ENCODE measurements at places on chromosomes 4 and X.

GRCh38 chrX:46333550-46333949 lies 211.7 kb downstream of the ZNF674 start:
- no peak for DNase-seq

DNA sequence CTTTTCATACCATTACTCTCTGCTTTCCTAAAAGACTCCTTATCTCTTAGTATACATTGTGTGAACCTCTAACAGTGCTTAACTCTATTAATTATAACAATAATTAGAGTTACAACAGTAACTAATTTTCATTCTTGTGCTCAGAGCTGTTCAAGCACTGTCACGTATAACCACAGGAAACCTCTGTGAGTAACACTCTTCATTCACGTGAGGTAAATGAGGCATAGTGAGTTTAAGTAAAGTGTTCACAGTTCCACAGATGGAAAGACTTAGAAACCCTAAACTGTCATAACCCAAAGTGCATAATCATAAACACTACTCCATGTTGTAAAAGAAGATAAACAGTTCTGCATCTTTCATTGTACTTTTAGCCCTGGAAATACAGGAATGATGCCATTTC lies 222.4 kb downstream of the CCSER1 start:
- no peak for DNase-seq

DNA sequence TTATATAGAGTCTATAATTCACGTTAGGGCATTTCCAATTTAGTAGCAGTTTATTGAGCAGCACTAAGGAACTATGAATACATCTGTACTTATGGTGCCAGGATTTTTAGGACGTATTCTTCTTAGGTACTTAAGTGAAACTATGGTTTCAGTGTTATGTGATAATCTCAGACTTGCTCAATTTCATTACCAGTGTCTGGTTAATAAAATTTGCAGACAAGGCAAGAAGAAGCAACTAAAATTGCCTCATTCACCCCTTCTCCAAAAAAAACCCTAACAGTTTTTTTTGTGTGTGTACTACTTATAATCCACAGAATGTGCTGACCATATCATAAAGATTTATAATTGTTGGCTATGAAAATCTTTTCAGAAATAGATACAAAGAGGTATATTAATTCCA lies 6.0 kb upstream of the CXCL10 start:
- DNase-seq: no peak

GRCh38 chr4:40340030-40340429 lies 4.9 kb downstream of the CHRNA9 start:
- DNase-seq: no peak

DNA sequence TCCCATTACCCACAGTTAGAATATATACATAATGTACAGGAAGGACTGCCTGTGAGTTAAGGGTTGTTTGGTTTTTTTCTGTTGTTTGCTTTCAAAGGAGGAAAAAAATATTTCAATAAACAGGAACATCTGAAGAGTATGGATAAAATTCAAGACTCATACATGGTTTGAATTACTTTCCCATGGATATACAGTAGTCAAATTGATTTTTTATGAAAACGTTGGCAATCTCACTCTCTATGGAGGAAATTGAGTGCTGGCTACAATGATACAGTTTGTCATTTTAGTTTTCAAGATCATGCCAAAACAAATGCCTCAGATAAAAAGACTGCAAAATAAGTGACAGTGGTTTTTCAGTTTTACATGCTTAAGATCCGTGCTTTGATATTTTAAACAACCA lies 116.6 kb downstream of the SH3RF1 start:
- DNase-seq: no peak

DNA sequence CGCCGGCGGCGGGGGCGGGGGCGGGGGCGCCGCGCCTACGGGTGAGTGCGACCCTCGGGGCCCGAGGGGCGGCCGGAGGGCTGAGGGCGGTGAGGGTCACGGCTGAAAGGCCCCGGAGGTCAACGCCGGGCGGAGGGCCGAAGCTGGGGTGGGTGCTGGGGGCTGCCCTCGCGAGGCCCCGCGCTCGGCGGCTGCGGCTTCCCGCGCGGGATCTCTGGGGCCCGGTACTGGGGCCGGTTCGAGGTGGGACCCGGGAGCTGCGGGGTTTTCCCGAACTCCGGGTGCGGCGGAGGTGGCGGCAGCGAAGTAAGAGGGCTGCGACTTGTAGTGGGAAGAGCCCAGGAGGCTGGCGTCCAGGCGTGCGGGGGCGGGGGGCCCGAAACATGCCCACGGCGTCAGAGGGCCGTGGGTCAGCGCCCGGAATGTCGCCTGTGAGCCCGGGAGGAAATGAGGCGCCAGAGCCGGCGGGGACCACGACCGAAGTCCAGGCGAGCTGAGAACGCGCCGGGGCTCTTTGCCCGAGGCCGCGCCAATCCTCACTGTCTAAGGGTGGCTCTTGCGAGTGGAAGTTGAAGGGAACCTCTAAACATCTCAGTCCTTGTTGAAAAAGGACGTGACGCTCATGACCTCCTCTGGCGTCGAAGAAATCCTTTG lies 407 bp downstream of the IL13RA1 start:
- no peak for DNase-seq

DNA sequence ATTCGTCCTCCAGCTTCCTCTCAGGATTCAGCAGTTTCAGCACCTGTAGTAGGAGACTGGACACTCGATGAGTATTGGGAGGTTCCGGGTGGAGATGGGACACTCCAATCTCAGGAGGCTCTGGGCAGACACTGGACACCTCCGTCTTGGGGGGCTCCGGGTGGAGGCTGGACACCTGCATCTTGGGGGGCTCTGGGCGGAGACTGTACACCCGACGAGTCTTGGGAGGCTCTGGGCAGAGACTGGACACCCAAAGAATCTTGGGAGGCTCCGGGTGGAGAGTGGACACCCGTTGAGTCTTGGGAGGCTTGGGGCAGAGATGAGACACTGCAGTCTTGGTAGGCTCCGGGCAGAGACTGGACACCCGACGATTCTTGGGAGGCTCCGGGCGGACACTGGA lies 28.7 kb upstream of the LANCL3 start:
- no peak for DNase-seq

DNA sequence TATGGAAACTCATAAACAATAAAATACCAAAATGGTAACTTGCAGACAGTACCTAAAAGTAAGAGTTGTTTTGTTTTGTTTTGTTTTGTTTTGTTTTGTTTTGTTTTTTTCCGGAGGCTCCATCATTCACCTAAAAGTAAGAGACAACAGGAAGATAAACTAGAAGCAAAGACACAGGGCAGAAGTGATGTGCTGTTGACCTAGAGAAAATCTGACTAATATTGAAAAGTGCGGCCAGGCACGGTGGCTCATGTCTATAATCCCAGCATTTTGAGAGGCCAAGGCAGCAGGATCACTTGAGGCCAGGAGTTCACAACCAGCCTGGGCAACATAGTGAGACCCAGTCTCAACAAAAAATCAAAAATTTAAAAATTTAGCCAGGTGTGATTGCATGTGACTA lies 5.6 kb upstream of the CENPC start:
- DNase-seq: no peak

- DNase-seq: no peak
These were observed 33.2 kb upstream of the TBC1D14 start for GRCh38 chr4:6876440-6876839.

DNA sequence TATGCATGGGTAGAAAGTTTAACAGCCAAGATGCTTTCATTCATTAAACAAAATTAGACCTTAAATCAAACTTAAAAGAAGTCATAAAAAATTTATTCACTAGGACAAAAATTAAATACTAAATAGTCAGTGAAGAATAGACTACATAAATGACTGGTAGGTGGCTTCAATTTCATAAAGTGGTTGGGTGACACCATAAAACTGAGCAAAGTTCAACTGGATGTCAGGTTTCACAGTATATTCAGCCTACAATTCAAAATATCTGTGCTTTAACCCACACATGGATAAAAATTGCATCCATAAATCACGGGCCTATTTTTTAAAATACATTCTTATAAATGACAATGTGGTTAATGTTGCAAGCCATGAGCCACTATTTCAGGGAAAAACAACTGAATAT lies 582.3 kb downstream of the IL15 start:
- no peak for DNase-seq

GRCh38 chr4:83356899-83357661 lies 22.4 kb upstream of the HPSE start:
- no peak for DNase-seq

DNA sequence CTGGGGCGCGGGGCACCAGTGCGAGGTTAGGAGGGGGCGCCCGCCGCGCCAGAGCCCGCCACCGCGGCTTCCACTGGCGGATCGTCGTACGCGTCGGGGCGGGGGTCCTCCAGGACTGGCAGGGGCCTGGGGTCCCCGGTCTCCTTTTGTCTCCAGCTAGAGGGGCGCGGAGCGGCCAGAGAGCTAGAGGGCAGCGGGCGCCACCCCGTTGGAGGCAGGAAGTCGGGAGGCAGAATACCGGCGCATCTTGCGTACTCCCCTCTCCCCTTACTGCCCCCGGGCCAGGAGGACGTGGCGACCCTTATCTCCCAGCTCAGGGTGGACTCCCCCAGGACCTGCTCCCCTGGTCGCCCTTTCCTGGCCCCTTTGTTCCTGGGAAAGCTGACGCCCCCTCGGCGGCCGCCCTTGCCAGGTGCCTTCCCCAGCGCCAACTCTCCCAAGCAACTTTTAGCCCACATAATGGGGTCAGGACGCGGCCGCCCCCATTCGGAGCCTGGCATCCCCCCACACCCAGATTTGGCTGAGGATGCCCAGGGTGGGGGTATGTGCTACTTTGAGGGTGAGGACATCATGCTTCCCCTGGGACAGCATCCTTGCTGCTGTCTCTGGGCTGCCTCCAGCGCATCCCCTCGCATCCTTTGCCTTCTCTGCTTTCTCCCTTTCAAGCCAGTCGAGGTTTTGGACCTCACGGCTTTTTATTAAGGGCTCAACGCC lies 933 bp downstream of the CNKSR2 start:
- peak; percentile 0 for DNase-seq

DNA sequence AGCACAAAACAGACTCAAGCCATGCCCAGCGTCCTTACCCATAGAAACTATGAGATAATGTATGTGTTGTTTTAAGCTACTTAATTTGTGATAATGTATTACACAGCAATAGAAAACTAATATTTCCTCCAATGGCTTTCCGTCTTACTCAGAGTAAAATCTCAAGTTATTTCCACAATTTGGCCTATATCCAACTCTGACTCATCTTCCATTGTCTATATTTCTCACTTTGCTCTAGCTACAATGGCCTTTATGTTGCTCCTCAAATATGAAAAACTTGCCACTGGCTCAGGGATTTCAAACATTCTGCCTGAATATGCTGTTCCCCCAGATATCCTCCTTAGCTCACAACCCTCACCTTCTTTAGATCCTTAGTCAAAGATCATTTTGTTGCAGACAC lies 31.6 kb downstream of the IQCM start:
- no peak for DNase-seq

GRCh38 chr4:40378619-40379018 lies 43.5 kb downstream of the CHRNA9 start:
- no peak for DNase-seq

DNA sequence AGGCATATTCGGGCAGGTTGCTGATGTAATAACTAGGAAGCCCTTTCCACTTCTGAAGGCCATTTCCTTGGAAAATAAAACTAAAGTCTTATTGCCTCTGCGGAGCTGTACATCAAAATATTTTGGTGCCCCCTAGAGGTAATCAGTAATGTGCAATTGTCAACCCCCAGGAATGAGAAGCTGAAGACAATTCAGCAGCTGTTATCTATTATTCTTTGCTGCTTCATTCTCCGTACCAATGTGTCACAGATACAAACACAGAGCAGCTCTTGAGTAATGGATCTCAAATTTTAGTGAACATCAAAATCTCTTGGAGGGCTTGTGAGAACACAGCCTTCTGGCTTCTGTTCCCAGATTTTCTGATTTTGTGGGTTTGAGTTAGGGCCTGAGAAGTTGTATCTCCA lies 3.5 kb upstream of the SLIT2 start:
- DNase-seq: no peak

DNA sequence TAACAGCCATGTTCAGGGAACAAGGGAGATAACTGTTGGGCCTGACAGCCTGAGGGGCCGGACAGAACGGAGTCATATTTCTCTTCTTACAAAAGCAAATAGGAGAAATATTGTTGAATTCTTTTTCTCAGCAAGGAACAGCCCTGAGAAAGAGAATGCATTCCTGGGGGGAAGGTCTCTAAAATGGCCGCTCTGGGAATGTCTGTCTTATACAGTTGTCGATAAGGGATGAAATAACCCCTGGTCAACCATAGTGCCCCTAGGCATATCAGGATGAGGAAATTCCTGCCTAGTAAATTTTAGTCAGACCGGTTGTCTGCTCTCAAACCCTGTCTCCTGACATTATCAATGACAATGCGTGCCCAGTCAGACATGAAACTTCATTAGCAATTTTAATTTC lies 1925.5 kb downstream of the PCDH7 start:
- DNase-seq: no peak

DNA sequence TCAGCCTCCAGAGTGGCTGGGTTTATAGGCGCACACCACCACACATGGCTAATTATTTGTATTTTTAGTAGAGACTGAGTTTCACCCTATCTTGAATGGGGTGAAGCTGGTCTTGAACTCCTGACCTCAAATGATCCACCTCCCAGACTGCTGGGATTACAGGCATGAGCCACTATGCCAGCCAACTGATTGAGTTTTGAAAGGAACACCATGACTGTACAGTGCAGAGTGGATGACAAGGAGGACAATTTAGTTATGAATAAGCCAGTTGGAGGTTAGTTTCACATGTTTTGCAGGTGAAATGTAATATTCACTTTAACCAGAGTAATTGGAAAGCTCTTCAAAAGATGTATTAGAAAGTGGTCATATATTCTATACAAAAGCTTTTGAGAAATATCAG lies 60.8 kb downstream of the PCDH18 start:
- DNase-seq: no peak

DNA sequence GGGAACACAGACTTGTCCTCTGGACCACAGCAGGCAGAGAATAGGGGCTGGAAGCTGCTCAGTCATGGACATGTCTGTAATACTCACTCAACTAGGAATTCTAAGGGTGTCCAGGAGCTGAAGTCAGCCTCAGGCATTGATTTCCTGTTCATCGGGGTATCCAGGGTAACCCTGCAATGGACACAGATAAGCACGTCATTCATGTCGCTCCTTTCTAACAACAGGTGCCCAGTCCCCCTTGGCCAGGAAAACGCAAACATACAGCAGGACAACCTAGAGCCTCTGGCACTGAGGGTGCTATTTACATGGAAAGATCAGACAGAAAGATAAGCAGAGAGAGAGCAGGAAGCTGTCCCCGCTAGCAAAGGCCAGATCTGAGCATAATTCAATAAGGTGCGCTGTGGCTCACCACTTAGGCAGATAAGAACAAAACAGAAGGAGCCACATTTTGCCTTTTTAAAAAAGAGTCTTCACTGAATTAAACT lies 21.3 kb downstream of the QDPR start:
- DNase-seq: no peak

DNA sequence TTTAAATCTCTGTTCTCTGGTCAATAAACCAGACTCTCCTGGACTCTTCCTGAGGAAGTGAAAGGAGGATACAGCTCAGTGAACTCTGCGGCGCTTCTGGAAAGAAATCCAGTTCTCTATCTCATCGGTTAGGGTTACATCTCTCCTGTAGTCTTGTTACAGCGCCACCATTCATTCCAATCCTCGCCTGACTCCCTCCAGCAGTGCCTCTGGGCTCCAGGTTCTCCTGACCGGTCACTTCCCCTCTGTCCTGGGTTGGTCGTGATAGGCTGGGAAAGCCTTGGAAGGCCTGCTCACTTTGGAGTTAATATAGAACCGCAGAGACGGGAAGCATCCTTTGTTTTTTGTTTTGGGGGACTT lies 97.0 kb upstream of the STOX2 start:
- DNase-seq: no peak

GRCh38 chr4:16123356-16124084 lies 39.7 kb upstream of the PROM1 start:
- DNase-seq: no peak

- no peak for DNase-seq
These were observed 130.6 kb upstream of the GLRA2 start for GRCh38 chrX:14398725-14399124.

Data from activated CD4-positive, CD25-positive, alpha-beta regulatory T cell (primary cell).